Bone marrow (tissue), 2 donors: ENCODE measurements at places on chromosomes 7 and 10.

DNA sequence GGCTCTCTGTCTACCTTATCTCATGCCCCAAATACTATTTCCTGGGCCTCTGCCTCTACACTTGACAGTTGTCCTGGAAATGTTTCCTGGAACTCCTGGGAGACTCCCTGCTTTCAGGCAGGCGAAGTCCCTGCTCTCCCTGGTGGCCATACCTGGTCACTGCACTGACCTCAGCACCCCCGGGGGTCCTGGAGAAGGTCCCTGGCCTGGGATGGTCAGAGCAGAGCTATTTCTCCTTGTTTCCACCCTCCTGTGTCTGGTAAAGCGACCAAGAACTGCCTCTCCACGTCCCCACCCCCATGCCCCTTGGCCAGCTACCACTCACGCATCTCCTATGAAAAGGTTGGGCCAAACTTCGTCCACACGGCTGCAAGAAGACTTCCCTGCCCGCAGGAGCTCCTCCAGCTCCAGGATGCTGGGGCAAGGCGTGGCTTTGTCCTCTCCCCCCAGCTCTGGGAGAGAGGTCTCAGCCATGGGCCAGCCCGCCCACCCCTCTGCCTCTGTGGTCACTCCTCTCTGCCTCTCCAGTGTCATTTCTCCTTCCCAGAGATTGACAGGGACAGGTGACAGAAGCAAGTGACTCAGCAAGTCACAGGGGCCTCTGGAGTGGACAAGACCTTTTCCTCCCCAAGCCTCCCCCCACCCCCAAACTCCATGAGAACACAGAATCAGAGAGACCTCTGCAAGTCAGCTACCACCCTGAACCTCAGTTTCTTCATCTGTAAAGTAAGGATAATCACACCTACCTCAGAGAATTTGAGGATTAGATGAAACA is 2.6 kb upstream of the SAMD8 start:
- DNase-seq, result no peak

- DNase-seq, result no peak
Measured at GRCh38 chr10:17453035-17453372, 1.4 kb downstream of the ST8SIA6 start.

GRCh38 chr7:78311181-78311580 is 512.6 kb downstream of the PHTF2 start:
- no peak for DNase-seq

DNA sequence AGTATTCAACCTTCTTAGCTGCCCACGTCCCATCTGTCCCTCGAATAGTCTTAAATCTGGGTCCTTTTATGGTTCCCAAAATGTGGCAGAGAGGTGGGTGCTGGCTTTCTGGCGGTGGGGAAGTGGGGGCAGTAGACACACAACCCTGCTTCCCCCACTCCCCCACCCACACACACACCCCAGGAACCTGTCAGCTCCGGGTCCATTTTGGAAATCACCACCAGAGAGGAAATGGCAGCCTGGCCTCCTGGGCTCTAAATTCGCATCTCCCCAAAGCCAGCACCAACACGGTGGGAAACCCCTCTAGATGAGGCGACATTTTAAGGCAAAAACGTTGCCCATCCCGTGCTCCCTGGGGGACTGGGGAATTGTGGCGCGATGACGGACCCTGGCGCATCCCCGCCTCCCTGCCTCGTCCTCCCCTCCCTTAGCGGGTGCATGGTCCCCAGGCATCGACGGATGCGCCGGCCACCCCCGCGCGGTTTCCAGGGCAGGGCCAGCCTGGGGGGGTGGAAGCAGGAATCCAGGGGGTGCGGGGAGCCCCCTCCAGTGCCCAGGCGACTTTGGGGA is 702 bp downstream of the TMEM130 start:
- DNase-seq, result no peak
